ENCODE measurements at places on chromosomes 11 and 22. TPM values are rescaled to one million over a fixed set of nuclear protein-coding genes. Genes with fewer than 3 reads are reported as not detected.

The CHRDL2 gene
- polyA plus RNA-seq = not detected

The ALX4 gene
- not detected for polyA plus RNA-seq

The TOMM22 gene
- polyA plus RNA-seq = 96.0 TPM

The MMP7 gene
- polyA plus RNA-seq = not detected

The B4GALNT4 gene
- polyA plus RNA-seq = 0.56 TPM

The MYO18B gene
- polyA plus RNA-seq = not detected

The PDXP gene
- 50.4 TPM for polyA plus RNA-seq

The OLFML1 gene
- polyA plus RNA-seq = 1.5 TPM

The TMEM191B gene
- not detected for polyA plus RNA-seq

The SSTR3 gene
- not detected for polyA plus RNA-seq

The CLDN5 gene
- polyA plus RNA-seq = 0.17 TPM

The NUP50 gene
- polyA plus RNA-seq = 28.5 TPM

The CCDC81 gene
- 3.4 TPM for polyA plus RNA-seq

The TMEM223 gene
- polyA plus RNA-seq = 20.4 TPM

The C22orf23 gene
- polyA plus RNA-seq = 4.0 TPM

The NDUFV1 gene
- polyA plus RNA-seq = 130 TPM

The CHCHD10 gene
- 429 TPM for polyA plus RNA-seq

The BACE1 gene
- polyA plus RNA-seq = 10.9 TPM

The SGSM1 gene
- polyA plus RNA-seq = 0.84 TPM

The RTL10 gene
- 2.5 TPM for polyA plus RNA-seq

The PAK1 gene
- polyA plus RNA-seq = 60.3 TPM

The C1QTNF4 gene
- 0.24 TPM for polyA plus RNA-seq

The TMEM121B gene
- polyA plus RNA-seq = 3.7 TPM

The CDC42BPG gene
- polyA plus RNA-seq = not detected

The KIRREL3 gene
- 3.4 TPM for polyA plus RNA-seq

The OR6A2 gene
- polyA plus RNA-seq = not detected

The KRTAP5-8 gene
- not detected for polyA plus RNA-seq

The CARD18 gene
- 0.46 TPM for polyA plus RNA-seq

The SMIM35 gene
- polyA plus RNA-seq = not detected

The POTEH gene
- polyA plus RNA-seq = not detected

The OR10A4 gene
- polyA plus RNA-seq = not detected

The TBRG1 gene
- 14.2 TPM for polyA plus RNA-seq

The PIH1D2 gene
- polyA plus RNA-seq = 7.2 TPM

The MAPK8IP2 gene
- polyA plus RNA-seq = 5.1 TPM

All from Purkinje cell (primary cell).